ENCODE measurements at places on chromosomes 16 and 17. TPM values are rescaled to one million over a fixed set of nuclear protein-coding genes. Genes with fewer than 3 reads are reported as not detected.

The CDC42EP4 gene
- total RNA-seq: 21.5 TPM

The DNAH2 gene
- total RNA-seq: not detected

The TRAPPC2L gene
- total RNA-seq: 43.7 TPM

The FOXN1 gene
- not detected for total RNA-seq

The CTRB2 gene
- not detected for total RNA-seq

The FAM83G gene
- 12.6 TPM for total RNA-seq

The ITGAE gene
- 22.2 TPM for total RNA-seq
